Activated naive CD8-positive, alpha-beta T cell treated with anti-CD3 and anti-CD28 coated beads for 36 hours (primary cell): ENCODE measurements at places on chromosomes 6 and 20.

GRCh38 chr6:150652848-150653613, 53.3 kb downstream of the PLEKHG1 start:
- no peak for DNase-seq

DNA sequence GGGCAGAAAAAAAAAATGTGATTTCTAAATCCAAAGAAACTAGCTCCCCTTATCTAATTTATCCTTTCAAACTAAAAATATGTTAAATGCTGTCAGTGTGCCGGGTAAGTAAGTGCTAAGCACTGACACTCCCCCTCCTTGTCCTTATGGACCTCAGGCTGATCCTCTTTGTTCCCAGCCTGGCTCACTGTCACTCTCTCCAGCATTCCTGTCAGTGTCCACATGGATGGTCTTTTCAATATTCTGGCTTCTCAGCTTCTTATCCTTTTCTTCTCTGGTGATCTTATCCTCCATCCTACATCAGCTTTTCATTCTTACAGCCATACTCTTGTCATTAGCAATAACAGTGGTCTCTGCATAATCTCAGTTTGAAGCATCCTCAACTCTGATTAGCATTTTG, 55.0 kb downstream of the BCKDHB start:
- no peak for DNase-seq

GRCh38 chr20:1017677-1018076, 15.6 kb upstream of the RSPO4 start:
- DNase-seq: no peak

DNA sequence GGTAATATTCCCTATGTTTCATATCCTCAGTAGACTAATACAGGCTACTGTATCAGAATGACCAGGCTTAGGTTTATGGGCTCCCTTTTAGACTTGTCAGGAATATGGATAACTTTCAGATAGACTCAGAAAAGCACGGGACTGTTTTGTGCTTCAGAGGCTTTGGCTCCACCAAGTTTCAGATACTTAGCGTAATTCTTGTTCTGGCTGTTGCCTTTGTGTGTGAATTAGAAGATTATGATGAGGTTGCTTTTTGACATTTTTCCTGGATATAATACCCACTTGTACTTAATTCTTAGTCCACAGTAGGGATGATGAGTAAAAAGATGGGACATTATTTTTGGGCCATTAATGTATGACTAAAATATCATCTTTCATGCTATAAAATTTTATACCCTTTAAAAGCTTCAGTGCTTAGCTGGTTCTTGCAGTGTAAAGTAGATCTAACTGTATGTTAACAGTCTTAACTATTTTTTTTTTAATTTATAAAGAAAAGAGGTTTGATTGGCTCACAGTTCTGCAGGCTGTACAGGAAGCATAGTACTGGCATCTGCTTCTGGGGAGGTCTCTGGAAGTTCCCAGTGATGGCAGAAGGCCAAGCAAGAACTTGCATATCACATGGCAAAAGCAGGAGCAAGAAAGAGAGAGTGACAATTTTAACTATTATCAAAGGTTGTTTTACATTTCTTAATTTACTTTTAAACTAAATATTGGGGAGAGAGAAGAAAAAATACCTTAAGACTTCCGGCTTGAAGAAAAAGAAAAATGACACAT, 120.7 kb downstream of the ZFAND3 start:
- no peak for DNase-seq

- DNase-seq: no peak
These were observed 77.2 kb downstream of the TMEM242 start for GRCh38 chr6:157246048-157246630.
